ENCODE measurements at places on chromosomes 5 and 9. TPM values are rescaled to one million over a fixed set of nuclear protein-coding genes. Genes with fewer than 3 reads are reported as not detected.

The GPR107 gene
- 28.8 TPM for total RNA-seq

The IFNK gene
- not detected for total RNA-seq

The CYSRT1 gene
- 4.0 TPM for total RNA-seq

The GFI1B gene
- total RNA-seq: not detected

The OR1Q1 gene
- not detected for total RNA-seq

The ANKRD18B gene
- 3.2 TPM for total RNA-seq

The LCN9 gene
- total RNA-seq: not detected

The CDKN2B-AS1 gene
- not detected for total RNA-seq

The FAXDC2 gene
- 0.16 TPM for total RNA-seq

The SIT1 gene
- not detected for total RNA-seq

The TJP2 gene
- total RNA-seq: 4.7 TPM

The KIF12 gene
- 2.0 TPM for total RNA-seq

The CDX1 gene
- not detected for total RNA-seq

The CDHR2 gene
- 0.02 TPM for total RNA-seq
